ENCODE measurements at places on chromosomes 1 and 21. TPM values are rescaled to one million over a fixed set of nuclear protein-coding genes. Genes with fewer than 3 reads are reported as not detected.

The GPA33 gene
- total RNA-seq, result not detected

The GPR153 gene
- total RNA-seq, result 3.7 TPM

The HEATR1 gene
- 46.7 TPM for total RNA-seq

The RGS7 gene
- 2.0 TPM for total RNA-seq

The NBPF6 gene
- total RNA-seq, result not detected

The PLA2G2F gene
- not detected for total RNA-seq

The SPRR1B gene
- total RNA-seq, result not detected

The CCDC24 gene
- 2.9 TPM for total RNA-seq

The CLDN8 gene
- total RNA-seq, result not detected

The FYB2 gene
- total RNA-seq, result not detected

The CFAP141 gene
- not detected for total RNA-seq

The HLX gene
- total RNA-seq, result 5.1 TPM

The CR2 gene
- total RNA-seq, result not detected

The MROH9 gene
- not detected for total RNA-seq

The KCNE2 gene
- not detected for total RNA-seq

The AQP10 gene
- not detected for total RNA-seq

The PROK1 gene
- not detected for total RNA-seq

The COL11A1 gene
- 0.37 TPM for total RNA-seq

The NIBAN1 gene
- total RNA-seq, result 85.6 TPM

The COL9A2 gene
- 0.73 TPM for total RNA-seq

The C4BPA gene
- not detected for total RNA-seq

The COL24A1 gene
- under 0.01 TPM for total RNA-seq

The RGS18 gene
- not detected for total RNA-seq

The FAAP20 gene
- total RNA-seq, result 15.4 TPM

The SGIP1 gene
- 8.8 TPM for total RNA-seq

The CDA gene
- total RNA-seq, result 2.0 TPM

The RPE65 gene
- total RNA-seq, result not detected

The TRIM67 gene
- under 0.01 TPM for total RNA-seq

The MARK1 gene
- total RNA-seq, result 2.2 TPM

The CALML6 gene
- under 0.01 TPM for total RNA-seq

The PDC gene
- 0.20 TPM for total RNA-seq

The CELA2A gene
- not detected for total RNA-seq

The PBXIP1 gene
- total RNA-seq, result 17.3 TPM

The CFAP45 gene
- total RNA-seq, result 0.37 TPM

The OR10Z1 gene
- total RNA-seq, result not detected
